ENCODE measurements at places on chromosomes 4 and X.

DNA sequence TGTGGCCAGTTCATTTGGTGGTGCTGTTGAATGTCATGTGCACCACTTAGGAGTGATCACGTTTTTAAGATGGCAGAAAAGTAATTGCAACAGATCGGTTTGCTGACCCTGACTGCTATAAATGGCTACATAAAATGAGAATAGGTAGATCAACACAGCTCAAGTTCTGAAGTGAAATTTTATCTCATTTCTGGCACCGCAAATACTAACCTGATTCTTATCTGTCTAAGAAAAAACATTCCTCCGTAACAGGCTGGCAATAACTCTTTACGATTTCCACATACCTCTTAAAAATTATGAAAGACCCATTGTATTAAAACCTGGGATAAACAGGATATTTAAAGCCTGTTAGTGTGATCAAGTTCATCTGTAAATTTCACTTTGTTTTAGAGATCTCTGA is 387.5 kb downstream of the PDGFC start:
- DNase-seq = no peak

GRCh38 chr4:87882321-87882720 is 49.6 kb downstream of the MEPE start:
- peak; percentile 0 for DNase-seq

- no peak for DNase-seq
Observed at GRCh38 chr4:146054676-146055075, 116.1 kb upstream of the ZNF827 start.

GRCh38 chr4:76125816-76126215 is 22.4 kb downstream of the NUP54 start:
- DNase-seq = no peak

- DNase-seq = no peak
Observed at GRCh38 chr4:158860856-158861255, 92.0 kb downstream of the FNIP2 start.

- no peak for DNase-seq
Observed at GRCh38 chrX:39953879-39954278, 143.9 kb downstream of the BCOR start.

DNA sequence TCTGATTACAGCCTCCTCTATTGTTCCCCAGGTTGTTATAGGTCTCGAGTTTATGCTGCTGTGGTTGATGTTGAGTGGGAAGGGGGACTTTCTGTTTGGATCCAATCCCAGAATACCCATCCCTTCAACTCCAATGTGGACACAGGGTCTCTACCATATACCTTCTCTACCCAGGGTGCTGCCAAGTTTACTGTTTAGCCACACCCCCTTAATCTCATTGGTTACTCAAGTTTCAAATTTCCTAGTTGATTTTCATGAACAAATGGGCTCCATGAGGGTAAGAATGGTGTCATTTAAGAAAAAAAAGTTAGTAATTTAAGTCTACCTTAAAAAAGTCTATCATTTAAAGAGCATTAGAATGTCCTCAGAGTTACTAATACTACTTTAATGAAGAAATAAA is 3.6 kb upstream of the SPP1 start:
- no peak for DNase-seq

- no peak for DNase-seq
Observed at GRCh38 chr4:112858751-112859150, 190.7 kb upstream of the ANK2 start.

DNA sequence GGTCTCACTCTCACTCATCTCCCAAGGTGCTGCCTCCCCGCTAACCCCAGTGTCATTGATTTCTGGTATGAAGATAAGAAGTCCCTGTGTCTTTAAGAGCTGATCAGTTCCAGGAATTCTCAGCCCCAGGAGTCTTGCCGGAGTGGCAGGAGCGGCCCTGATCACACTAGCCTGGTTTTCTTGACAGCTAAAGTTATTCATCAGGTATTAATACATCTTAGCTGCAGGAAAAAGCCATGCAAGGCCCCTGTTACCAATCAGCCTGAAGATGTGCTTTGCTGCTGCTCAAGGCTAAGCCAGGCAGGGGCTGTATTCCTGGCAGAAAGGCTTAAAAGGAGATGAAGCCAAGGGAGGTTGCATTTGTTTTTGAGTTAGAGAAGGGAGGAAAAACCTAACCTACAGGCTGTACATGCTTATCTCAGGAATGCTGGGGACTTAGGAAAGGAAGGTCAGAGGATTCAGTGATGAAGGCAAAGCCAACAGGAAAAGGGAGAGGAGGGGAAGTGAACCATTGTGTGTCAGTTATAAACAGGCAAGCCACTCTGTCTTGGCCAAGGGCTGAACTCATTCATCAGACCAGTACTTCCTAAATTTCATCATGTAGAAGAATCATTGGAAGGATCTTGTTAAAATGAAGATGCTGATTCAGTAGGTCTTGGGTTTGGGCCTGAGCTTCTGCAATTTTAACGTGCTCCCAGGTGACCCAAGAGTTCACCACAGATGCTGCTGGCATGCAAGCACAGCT is 8.6 kb downstream of the SRPX start:
- DNase-seq = no peak

GRCh38 chr4:1749370-1749769 is 28.0 kb downstream of the TACC3 start:
- no peak for DNase-seq

GRCh38 chrX:130896026-130896425 is 7.0 kb downstream of the ENOX2 start:
- DNase-seq = no peak

- no peak for DNase-seq
Observed at GRCh38 chr4:74522251-74522991, 77.5 kb downstream of the AREG start.

- DNase-seq = no peak
Observed at GRCh38 chr4:6854098-6854744, 55.4 kb upstream of the TBC1D14 start.

- no peak for DNase-seq
Observed at GRCh38 chrX:27444093-27444908, 18.8 kb downstream of the PPP4R3C start.

DNA sequence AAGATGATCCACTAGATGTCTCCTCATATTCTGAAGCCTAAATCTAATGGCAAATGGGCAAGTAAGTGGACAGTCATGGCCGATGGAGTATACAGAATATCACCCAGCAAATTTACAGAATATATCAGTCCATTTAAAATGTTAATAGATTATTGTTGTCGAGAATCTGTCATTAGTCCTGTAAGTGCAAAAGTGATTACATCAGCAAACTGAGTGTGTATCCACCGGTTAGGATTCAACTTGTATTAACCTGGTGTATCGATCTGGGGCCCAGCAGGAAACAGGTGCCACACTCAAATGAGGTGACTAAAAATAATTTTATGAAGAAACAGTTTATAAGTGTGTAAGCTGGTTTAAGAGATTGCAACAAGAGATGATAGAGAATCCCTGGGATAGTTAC is 367.9 kb upstream of the FAM47C start:
- DNase-seq = no peak

DNA sequence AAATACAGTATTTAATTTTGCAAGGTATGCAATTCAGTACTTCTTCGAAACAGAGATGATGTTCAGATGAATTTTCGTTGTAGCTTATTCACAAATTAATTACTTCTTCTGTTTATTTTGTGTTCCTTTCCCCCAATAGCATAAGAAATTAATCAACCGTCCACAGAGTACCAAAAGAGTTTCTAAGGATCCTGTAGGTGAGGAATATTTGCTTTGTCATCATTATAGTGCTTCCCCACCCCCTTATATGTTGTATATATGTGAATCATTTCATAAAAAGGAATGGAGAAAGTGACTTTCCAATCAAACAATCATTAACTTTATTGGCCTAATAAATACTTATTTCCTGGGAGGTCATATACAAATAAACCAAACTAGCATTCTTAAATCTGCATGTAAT is 57.6 kb downstream of the DTHD1 start:
- no peak for DNase-seq

DNA sequence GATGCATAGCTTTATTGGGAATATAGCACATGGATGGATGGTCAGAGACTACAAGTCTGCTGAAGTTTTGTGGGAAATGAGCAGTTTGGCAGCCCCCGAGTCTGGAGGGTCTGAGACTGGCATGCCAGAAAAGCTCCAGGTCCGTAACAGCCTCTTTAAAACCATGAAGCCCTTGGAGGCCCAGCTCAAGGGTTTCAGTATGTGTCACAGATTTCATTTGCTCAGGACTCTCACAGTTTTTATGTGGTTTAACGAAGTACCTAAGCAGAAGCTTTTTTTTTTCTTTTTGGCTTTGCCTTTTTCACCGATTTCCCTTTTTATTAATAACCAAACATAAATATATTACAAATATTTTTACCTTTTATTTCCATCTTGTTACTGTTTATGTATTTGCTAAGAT is 30.6 kb upstream of the TMEM184C start:
- DNase-seq = no peak

DNA sequence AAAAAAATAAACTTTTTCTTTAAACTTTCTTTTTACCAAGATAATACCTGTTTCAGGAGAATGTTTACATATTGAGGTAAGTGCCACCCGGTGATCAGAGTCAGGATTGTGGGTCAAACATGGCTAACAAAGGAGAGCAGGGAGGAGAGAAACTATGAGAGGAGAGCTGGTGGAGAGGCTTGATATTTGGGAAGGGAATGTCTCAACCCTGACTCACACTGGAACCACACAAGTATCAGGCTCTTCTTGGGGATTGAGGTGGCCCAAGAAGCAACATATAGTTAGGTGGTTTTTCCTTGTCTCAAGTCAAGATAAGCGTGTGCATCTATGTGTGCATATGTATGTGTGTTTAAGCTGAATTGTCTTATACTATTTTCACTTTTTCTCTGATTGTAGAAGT is 6.7 kb downstream of the TCEAL1 start:
- no peak for DNase-seq

- no peak for DNase-seq
Observed at GRCh38 chr4:38306482-38307071, 346.4 kb downstream of the PTTG2 start.

DNA sequence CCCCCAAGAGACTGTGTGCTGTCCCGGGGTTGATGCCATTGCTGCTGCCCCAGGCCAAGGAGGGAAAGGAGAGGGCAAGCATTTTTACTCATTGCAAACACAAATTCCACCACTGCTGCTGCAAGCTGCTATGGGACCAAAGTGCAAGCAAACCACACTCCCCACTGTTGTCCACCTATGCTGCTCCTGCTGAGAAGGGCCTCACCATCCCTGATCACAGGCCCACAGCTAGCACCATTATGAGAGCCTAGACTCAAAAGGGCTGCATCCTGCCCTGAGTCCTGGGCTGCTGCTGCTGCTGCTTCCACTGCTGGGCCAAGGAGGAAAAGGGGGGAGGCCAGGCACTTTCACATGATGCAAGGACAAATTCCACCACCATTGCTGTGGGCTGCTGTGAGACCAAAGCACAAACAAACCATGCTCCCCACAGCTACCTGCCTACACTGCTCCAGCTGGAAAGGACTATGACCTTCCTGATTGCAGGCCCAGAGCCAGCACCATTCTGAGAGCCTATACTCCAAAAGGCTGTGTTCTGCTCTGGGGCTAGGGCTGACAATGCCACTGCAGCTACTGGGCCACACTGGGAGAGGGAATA is 218.2 kb upstream of the ZCCHC13 start:
- no peak for DNase-seq

DNA sequence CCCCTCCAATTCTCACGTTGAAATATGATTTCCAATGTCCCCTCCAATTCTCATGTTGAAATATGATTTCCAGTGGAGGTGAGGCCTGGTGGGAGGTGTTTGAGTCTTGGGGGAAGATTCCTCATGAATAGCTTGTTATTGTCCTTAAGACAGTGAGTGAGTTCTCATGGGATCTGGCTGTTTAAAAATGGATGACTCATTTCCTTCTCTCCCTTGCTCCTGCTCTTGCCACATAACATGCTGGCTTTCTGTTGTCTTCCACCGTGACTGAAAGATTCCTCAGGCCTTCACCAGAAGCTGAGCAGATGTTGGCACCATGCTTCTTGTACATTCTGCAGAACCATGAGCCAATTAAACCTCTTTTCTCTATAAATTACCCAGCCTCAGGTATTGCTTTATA is 346.8 kb upstream of the TECRL start:
- no peak for DNase-seq

GRCh38 chr4:120440730-120441129 is 374.1 kb upstream of the MAD2L1 start:
- DNase-seq = no peak

DNA sequence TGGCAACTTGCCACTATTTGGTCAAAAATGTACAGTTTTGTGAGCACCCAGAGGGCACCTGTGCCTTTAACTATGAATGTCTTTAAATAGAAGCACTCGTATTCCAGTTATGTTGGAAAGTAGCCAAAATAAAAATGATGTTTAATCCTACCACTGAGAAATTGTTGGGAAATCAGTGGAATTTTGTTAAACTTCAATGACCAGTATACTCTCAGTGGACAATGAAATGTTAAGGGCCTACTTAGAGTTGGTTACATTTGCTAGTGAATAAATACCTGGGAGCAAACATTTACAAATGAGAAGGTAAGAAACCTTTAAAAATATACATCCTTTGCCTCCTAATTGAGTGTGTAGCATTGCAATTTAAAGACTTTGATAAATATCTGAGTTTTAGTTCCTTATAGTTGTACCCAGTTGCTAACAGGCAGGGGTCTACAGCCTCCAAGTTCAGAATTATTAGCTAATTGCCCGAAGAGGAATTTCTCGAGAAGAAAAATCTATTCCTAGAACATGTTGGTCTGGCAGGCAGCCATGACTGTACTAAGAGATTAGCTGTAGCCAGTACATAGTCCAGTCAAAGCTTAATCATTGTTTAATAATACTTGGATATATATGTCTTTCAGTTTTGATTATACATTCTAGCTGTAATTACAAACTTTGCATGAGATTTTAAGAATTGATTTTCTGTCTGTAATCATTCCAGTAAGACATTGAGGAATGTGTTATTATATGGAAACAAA is 93.2 kb downstream of the IL1RAPL2 start:
- peak; percentile 9 for DNase-seq

- no peak for DNase-seq
Observed at GRCh38 chr4:152961773-152962115, 25.6 kb downstream of the FHDC1 start.

DNA sequence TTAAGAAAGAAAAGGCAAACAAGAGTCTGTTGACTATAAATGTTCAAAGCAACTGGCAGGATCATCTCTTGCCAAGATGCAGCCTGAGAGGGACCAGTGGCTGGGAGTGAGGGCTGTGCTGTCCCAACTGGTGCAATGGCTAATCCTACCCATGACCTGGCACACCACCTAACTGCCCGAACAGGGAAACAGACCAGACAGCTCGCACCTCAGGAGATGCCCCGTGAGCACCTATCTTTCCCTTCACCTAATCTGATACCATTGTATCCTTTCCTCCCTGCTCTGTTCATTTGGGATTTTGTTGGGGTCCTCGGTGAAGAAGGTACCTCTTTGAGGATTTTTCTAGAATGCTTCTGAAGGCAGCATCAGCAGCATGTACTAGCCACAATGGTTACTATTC is 206.5 kb upstream of the MAMLD1 start:
- DNase-seq = no peak

- no peak for DNase-seq
Observed at GRCh38 chr4:39913471-39913870, 64.2 kb downstream of the PDS5A start.

GRCh38 chr4:140130677-140131076 is 23.3 kb downstream of the MAML3 start:
- DNase-seq = no peak
